ENCODE measurements at places on chromosomes 5 and 9. TPM values are rescaled to one million over a fixed set of nuclear protein-coding genes. Genes with fewer than 3 reads are reported as not detected.

GRCh38 chr5:90293931-90294330 lies 115.6 kb downstream of the CETN3 start:
- H3K4me3 ChIP-seq = no peak overlapping the region
- no peaks in the 10 kb centered on the region for H3K27me3 ChIP-seq
- H3K27ac ChIP-seq = no peak overlapping the region
- no peaks in the 10 kb centered on the region for H3K36me3 ChIP-seq

The NDOR1 gene
- total RNA-seq = 12.3 TPM

GRCh38 chr9:108780942-108781734 lies 74.6 kb downstream of the ACTL7B start:
- DNase-seq = no peak
- H3K4me3 ChIP-seq = no peak overlapping the region
- peaks cover 22% of the 10 kb centered on the region for H3K27me3 ChIP-seq
- H3K4me1 ChIP-seq = peaks cover 17% of the 10 kb centered on the region
- no peak overlapping the region for H3K27ac ChIP-seq

GRCh38 chr9:90562229-90562628 lies 80.4 kb downstream of the DIRAS2 start:
- no peak overlapping the region for H3K4me3 ChIP-seq
- H3K4me1 ChIP-seq = no peaks in the 10 kb centered on the region
- no peak overlapping the region for H3K27ac ChIP-seq
- no peak for DNase-seq
- no peaks in the 10 kb centered on the region for H3K27me3 ChIP-seq

The ANKRD18B gene
- not detected for total RNA-seq

The ADAMTSL2 gene
- 3.5 TPM for total RNA-seq

The GSN gene
- 3,000 TPM for total RNA-seq

- no peak overlapping the region for H3K27ac ChIP-seq
- no peaks in the 10 kb centered on the region for H3K27me3 ChIP-seq
- no peak for DNase-seq
- no peak overlapping the region for H3K4me3 ChIP-seq
Observed at GRCh38 chr5:165996201-165996875, 2295.1 kb upstream of the WWC1 start.

GRCh38 chr9:114155995-114156656 lies 789 bp downstream of the COL27A1 start:
- no peak for DNase-seq
- peaks cover 37% of the 10 kb centered on the region for H3K4me1 ChIP-seq
- peak overlapping the region; percentile 60 for H3K4me3 ChIP-seq
- H3K27me3 ChIP-seq = peaks cover 9% of the 10 kb centered on the region
- peak overlapping the region; percentile 66 for H3K27ac ChIP-seq

DNA sequence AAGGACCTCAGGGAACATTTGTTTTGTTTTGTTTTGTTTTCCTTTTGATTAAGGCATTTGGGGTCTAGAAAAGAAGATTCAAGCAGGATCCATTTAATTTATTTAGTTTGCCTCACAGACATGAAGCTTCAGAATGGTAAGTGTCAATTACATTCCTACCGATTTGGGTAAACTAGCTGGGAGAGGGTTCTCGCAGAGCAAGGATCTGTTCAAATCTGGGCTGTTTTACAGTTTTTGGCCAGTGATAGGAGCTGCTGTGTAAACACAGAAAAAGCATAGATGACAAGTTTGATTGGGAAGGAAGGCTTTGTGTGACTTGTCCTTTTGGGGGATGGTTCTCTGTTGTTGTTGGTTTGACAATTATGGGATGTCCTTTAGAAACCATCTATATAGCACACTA lies 470.3 kb upstream of the WWC1 start:
- H3K36me3 ChIP-seq = no peaks in the 10 kb centered on the region
